Stomach (tissue), 19 donors: ENCODE measurements at places on chromosomes 5 and 9. TPM values are rescaled to one million over a fixed set of nuclear protein-coding genes. Genes with fewer than 3 reads are reported as not detected.

GRCh38 chr5:39876146-39876545, 451.4 kb upstream of the DAB2 start:
- no peaks in the 10 kb centered on the region for H3K4me1 ChIP-seq
- H3K27ac ChIP-seq, result no peak overlapping the region
- no peak for DNase-seq
- no peak overlapping the region for H3K4me3 ChIP-seq

Gene TAF11L5
- not detected for polyA plus RNA-seq

DNA sequence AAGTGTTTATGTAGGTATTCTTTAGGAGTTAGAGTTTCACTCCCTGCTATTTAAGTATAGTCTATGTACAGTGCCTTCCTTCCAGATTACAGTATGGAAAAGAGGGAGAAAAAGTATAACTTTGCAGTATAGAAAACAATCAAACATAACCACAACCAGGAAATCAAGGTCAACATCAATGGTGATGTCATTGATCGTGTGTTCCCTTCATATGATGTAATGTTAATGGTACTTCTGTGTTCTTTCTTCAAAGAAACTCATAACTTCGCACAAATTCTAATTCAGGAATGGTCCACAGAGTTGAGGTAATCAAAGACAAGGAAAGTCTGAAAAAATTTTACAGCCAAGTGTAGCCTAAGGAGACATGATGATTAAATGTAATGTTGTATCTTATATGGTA, 961.1 kb upstream of the EDIL3 start:
- no peaks in the 10 kb centered on the region for H3K4me1 ChIP-seq
- H3K36me3 ChIP-seq, result no peaks in the 10 kb centered on the region
- H3K4me3 ChIP-seq, result no peak overlapping the region

DNA sequence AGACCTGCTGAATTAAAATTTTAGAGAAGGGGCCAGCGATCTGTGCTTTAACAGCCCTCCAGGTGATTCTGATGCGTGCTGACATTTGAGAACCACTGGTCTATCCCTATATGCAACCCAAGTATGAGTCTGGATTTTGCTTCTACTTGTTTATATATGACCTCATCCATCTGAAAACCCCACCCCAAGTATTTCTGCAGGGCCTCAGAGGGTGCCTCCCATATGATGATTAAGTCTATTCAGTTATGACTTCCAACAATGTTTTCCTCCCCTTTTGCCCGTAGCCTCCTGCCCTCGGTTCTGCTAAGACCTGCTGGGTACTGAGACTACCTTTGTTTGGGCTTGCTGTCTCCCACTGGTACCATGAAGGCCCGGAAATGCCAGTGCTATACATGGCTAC, 376.0 kb upstream of the SMARCA2 start:
- H3K4me3 ChIP-seq, result no peak overlapping the region
- no peaks in the 10 kb centered on the region for H3K4me1 ChIP-seq
- H3K27me3 ChIP-seq, result no peaks in the 10 kb centered on the region

Gene GKAP1
- polyA plus RNA-seq, result 8.2 TPM

DNA sequence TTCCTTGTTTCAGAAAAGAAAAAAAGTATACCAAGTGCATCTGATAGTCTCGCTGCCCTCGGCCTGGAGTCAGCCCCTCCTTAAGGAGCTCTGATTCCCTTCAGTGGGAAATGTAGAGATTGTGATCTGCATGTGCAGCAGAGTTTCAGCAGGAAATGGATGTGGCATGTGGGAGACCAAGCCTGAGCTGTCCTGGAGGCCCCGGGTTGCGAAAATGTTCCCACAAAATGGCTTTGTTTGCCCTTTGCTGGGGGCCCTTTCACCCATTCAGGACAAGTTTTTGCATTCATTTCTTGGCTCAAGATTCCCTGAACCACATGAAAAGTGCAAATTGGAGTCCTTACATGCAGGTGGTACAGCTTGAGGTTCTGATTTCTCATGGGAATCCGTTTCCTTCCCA, 230.9 kb downstream of the GADD45G start:
- no peaks in the 10 kb centered on the region for H3K36me3 ChIP-seq
- DNase-seq, result no peak
- H3K4me1 ChIP-seq, result no peaks in the 10 kb centered on the region
- H3K27me3 ChIP-seq, result no peaks in the 10 kb centered on the region

Gene PCDHGA6
- polyA plus RNA-seq, result not detected

DNA sequence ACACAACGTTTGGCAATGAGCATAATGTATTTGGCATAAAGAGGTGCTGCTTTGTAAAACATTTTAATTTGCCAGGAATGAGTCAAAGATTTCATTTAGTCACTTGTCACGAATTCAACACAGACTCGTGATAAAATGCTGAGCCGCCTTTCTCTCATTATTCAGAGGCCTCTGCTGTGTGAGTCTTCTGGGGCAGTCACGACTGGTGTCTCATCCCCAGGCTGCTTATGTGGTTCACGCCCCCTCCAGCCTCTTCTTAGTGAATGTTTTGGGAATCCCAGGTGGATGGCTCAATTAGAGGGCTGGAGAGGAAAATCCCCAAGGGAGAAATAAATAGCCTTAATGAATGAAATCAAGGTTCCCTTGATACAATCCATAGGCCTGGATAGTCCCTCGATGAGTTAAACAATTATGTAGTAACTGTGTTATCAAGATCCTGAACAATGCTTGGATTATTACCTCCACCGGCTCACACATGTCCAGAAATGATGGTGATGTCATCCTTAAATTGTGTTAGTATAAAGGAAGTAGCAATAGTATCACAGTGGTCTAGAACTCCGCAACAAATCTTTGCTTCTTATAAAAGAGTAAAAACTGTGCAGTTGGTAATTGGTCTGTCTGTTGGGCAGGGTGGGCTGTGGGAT, 192.1 kb upstream of the ADAMTS16 start:
- H3K4me1 ChIP-seq, result no peaks in the 10 kb centered on the region
- H3K27me3 ChIP-seq, result no peaks in the 10 kb centered on the region
- no peak overlapping the region for H3K27ac ChIP-seq
- no peak overlapping the region for H3K4me3 ChIP-seq

GRCh38 chr9:11931109-11931508, 762.1 kb upstream of the TYRP1 start:
- no peak overlapping the region for H3K4me3 ChIP-seq
- no peaks in the 10 kb centered on the region for H3K4me1 ChIP-seq
- H3K36me3 ChIP-seq, result no peaks in the 10 kb centered on the region
- DNase-seq, result no peak

- no peaks in the 10 kb centered on the region for H3K4me1 ChIP-seq
- H3K4me3 ChIP-seq, result no peak overlapping the region
- no peaks in the 10 kb centered on the region for H3K27me3 ChIP-seq
- no peak overlapping the region for H3K27ac ChIP-seq
Observed at GRCh38 chr9:134485653-134486052, 155.9 kb upstream of the COL5A1 start.

- H3K27ac ChIP-seq, result no peak overlapping the region
- H3K27me3 ChIP-seq, result no peaks in the 10 kb centered on the region
- H3K36me3 ChIP-seq, result no peaks in the 10 kb centered on the region
- DNase-seq, result no peak
- peaks cover 6% of the 10 kb centered on the region for H3K4me1 ChIP-seq
Observed at GRCh38 chr5:78821536-78822021, 163.5 kb downstream of the ARSB start.

DNA sequence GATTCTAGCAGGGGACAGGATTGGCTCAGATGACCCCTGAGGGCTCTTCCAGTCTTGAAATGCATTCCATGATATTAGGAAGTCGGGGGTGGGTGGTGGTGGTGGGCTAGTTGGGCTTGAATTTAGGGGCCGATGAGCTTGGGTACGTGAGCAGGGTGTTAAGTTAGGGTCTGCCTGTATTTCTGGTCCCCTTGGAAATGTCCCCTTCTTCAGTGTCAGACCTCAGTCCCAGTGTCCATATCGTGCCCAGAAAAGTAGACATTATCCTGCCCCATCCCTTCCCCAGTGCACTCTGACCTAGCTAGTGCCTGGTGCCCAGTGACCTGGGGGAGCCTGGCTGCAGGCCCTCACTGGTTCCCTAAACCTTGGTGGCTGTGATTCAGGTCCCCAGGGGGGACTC, 2.9 kb upstream of the MYOZ3 start:
- no peaks in the 10 kb centered on the region for H3K36me3 ChIP-seq
- H3K4me1 ChIP-seq, result peaks cover 45% of the 10 kb centered on the region
- no peaks in the 10 kb centered on the region for H3K27me3 ChIP-seq
- no peak for DNase-seq
- no peak overlapping the region for H3K4me3 ChIP-seq
- H3K27ac ChIP-seq, result no peak overlapping the region

GRCh38 chr5:41793141-41793770, 77.0 kb downstream of the OXCT1 start:
- no peak overlapping the region for H3K4me3 ChIP-seq
- DNase-seq, result peak; percentile 84
- peaks cover 37% of the 10 kb centered on the region for H3K4me1 ChIP-seq
